Endothelial cell (in vitro differentiated cells): ENCODE measurements at places on chromosomes 12 and 14.

DNA sequence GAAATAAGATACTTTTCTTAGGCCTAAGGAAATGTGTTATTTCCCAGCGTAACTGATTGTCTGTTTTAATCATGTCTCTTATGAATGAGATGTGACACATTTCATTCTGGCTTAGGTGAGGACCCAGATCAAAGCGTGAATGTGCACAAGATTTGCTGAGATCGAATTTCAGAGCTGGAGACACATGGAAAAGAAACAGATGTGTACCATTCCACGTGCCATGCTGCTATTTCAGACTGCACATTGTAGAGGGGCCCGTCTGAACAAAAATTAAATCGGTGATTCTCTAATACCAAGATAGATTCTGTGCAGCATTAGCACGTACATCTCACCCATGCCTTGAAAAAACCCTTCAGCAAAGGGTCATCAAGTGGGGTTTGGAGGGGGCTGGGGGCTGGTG lies 290.4 kb downstream of the AACS start:
- no peak for DNase-seq

GRCh38 chr12:132433641-132434395 lies 56.1 kb upstream of the FBRSL1 start:
- no peak for DNase-seq

DNA sequence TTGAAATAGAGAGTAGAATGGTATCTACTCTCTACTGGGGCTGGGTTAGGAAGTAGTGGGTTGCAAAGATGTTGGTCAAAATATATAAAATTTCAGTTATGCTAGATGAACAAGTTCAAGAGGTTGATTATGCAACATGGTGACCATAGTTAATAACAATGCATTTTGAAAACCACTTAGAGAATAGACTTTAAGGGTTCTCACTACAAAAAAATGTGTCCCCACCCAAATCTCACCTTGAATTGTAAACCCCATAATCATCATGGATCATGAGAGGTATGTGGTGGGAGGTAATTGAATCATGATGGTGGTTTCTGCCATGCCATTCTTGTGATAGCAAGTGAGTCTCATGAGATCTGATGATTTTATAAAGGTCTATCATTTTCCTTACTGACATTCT lies 94.0 kb downstream of the C12orf50 start:
- DNase-seq = no peak

- DNase-seq = peak; percentile 80
These were observed 7.3 kb downstream of the STAC3 start for GRCh38 chr12:57243521-57244311.

- DNase-seq = no peak
These were observed 156.6 kb downstream of the TGFB3 start for GRCh38 chr14:75825147-75825592.

- DNase-seq = no peak
These were observed 20.9 kb upstream of the DHRS4 start for GRCh38 chr14:23932639-23933038.

DNA sequence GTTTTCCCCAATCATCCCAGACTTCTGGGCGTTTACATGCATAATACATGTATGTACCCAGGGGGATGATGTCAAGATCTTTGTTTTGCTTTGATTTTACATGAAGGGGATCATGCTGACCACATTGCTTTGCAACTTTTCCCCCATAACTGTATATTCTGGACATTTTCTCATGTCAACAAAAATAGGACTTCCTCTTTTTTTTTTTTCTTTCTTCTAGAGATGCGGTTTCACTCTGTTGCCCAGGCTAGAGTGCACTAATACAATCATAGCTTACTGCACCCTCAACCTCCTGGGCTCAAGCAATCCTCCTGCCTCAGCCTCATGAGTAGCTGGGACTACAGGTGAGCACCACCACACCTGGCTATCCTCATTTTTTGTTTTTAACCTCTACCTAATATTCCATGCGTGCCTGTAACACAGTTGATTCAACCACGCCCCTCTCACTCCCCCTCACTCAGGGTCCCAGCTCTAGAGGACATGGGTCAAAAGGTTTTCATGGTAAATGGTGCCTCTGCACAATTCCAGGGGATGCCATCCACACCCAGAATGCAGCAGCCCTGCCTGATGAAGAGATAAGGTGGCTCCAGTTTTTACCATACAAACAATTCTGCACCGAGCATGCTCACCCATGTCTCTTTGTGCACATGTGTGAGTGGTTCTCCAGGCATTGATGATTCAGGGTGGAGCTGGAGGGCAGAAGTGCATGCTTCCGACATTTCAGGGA lies 32.0 kb upstream of the CIPC start:
- no peak for DNase-seq

DNA sequence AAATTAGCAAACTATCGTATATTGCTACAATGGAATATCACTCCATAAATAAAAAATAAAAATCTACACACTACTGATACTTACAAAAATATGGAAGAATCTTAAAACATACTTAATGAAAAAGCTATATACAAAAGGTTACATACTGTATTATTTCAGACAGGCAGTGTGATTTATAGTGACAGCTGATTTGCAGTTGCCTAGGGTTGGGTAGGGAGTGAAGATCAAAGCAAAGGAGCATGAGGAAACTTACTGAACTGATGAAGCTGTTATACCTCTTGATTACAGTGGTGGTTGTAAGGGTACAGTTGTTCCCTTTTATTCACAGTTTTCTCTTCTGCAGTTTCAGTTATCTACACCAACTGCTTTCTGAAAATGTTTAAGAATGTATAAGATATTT lies 62.6 kb downstream of the FSCB start:
- no peak for DNase-seq

DNA sequence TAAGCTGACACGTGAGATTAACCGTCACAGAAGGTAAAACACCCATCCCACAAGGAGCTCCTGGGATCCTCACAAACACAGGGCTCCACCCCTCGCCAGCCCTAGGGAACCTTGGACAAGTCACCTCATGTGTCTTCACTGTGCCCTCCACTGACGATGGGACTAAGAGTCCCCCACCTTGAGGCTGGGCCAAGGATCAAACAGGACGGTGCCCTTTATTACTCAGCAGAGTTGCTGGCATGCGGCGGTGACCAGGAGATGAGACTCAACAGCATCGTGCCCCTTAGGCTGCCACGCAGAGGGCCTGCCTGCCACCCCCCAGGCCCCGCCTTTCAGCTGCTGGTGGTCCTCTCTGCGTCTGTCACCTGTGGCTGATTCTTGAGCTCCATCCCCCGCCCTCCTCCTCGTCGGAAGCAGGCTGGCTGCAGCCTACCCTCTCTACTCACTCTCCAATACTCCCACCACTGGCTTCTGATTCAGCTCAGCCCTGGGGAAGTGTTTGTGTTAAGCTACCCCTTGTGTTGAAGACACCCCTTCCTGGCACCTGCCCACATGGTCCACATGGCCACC lies 105.2 kb downstream of the DICER1 start:
- no peak for DNase-seq

DNA sequence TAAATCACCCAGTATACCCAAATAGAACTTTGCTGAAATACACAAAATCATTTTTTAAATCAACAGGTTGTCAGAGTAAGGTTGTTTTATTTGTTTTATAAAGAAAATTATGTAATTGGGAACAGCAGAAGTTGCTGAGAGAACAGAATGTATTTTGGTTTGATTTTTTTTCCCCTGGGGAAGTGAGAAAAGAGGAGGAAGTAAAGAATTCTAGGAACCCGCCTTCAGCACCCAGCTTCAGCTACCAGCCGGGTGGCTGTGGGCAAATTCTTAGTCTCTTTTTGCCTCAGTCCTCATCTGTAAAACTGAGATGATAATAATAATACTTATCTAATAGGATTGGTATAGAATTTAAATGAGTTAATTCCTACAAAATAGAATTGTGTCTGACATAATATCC lies 119.4 kb downstream of the SRGAP1 start:
- DNase-seq = no peak

- no peak for DNase-seq
These were observed 151.5 kb downstream of the DERA start for GRCh38 chr12:16062611-16063010.

GRCh38 chr12:32273712-32274111 lies 125.6 kb upstream of the FGD4 start:
- peak; percentile 15 for DNase-seq

DNA sequence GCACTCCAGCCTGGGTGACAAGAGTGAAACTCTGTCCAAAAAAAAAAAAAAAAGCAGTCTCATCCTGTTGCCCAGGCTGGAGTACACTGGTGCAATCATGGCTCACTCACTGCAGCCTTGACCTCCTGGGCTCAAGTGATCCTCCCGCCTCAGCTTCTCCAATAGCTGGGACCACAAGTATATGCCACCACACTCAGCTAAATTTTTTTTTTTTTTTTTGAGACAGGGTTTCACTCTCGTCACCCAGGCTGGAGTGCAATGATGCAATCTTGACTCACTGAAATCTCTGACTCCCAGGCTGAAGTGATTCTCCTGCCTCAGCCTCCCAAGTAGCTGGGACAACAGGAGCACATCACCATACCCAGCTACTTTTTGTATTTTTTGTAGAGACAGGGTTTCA lies 5.2 kb upstream of the CNPY2 start:
- no peak for DNase-seq

GRCh38 chr12:22656376-22656775 lies 31.4 kb downstream of the ETNK1 start:
- no peak for DNase-seq

DNA sequence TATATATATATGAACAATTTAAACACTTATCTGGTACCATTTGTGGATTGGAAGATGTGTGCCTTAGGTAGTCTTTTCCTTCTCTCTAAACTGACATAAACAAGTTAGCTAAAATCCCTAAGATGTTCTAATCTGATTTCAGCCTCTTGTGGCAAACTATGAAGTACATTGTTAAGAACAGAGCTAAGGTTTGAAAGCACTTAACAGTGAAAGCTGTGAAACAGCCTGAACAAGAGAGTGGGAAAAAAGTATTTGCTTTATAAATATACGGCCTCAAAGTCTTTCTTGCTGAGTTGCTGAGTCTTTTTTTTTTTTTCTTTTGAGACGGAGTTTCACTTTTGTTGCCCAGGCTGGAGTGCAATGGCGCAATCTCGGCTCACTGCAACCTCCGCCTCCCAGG lies 53.7 kb upstream of the PELI2 start:
- DNase-seq = no peak

GRCh38 chr12:104357421-104357952 lies 53.9 kb downstream of the EID3 start:
- DNase-seq = no peak

- no peak for DNase-seq
These were observed 19.5 kb upstream of the CDK17 start for GRCh38 chr12:96419576-96420276.

- DNase-seq = no peak
These were observed 87.8 kb upstream of the DYNC1H1 start for GRCh38 chr14:101876555-101876938.

- no peak for DNase-seq
These were observed 1.5 kb upstream of the EP400 start for GRCh38 chr12:131948166-131948712.

- DNase-seq = no peak
These were observed 1030.6 kb downstream of the VRK1 start for GRCh38 chr14:97827746-97828145.

GRCh38 chr12:24630446-24630845 lies 318.5 kb downstream of the BCAT1 start:
- DNase-seq = no peak

- peak; percentile 62 for DNase-seq
These were observed 2.8 kb upstream of the ARID2 start for GRCh38 chr12:45726603-45727300.

GRCh38 chr14:93643127-93643526 lies 145.2 kb downstream of the PRIMA1 start:
- no peak for DNase-seq

DNA sequence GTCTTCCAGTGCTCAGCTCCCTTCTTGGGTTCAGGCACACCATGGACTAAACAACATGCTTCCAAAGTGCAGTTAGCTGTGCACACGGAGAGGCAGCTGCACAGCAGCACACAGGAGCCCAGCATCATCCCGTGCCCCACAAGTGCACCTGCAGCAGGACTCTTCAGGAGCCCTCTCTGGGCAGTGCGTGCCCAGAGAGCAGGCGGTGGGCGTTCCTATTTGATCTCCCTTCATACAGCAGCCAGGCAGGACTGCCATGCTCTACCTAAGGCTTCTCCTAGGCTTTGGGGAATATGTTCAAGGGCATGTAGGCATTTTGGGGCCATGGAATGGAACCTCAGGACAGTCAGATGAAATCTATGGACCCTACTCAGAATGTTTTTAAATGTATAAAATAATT lies 35.5 kb downstream of the ANO2 start:
- DNase-seq = no peak

DNA sequence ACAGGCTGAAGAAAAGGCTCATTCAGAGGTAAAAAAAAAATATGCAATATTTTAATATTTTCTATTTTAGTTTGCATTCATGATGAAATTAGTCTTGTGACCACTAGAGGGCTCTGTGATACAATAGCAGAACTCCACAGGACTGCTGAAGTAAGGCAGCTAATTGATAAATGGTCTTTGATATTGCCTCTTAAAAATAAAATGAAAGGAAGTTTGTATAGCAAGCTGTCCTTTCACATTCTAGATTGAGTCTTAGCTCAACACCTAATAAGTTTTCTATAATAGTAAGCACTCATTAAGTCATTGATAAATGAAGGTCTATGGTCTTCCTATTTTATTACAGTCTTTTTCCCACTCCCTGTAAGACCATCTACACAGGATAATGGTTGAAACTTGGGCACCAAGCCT lies 315.7 kb downstream of the NAV3 start:
- no peak for DNase-seq

DNA sequence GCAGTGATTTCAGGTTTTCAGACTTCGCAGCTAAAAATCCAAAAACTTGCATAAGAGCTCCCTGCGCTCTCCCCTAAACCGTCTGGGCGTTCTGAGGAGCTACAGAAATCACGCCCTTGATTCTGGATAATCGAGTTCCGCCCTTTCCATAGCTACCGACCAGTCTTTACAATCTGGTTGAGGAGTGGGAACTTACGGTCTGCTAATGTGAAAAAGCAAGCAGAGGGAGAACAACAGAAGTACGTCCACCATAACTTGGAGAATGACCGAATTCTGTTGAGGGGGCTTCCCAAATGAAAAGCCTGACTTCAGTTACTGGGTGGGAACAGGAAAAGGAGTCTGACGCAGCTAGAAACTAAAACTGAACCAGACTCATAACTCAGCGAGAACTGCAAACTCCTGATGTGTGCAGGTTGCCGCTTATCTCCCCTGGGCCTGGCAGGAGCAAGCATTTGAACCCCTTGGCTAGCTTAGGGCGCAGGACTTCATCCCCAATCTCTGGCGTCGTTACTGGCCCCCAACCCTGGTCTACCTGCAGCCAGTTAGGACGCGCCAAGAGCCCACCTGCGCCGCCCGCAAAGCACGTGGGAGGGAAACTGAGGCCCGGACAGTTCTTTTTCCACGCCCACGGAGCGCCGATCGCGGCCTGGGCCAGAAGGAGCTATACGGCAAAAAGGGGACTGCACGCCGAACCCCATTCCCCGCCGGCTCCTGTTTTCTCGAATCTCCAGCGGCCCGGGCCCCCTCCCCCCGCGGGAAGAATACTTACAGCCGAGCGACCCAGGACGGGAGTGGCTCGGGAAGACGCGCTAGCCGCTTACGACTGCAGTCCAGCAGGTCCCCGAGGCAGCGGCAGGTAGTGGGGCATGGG lies 838 bp downstream of the LRIG3 start:
- peak; percentile 17 for DNase-seq

GRCh38 chr14:50335989-50336824 lies 24.1 kb downstream of the DMAC2L start:
- DNase-seq = peak; percentile 66
